Spinal cord (tissue), 10 donors: ENCODE measurements at places on chromosomes 11 and 22. TPM values are rescaled to one million over a fixed set of nuclear protein-coding genes. Genes with fewer than 3 reads are reported as not detected.

C11orf87 gene
- 34.0 TPM for polyA plus RNA-seq

DEPDC7 gene
- polyA plus RNA-seq, result 3.1 TPM

IL18 gene
- polyA plus RNA-seq, result 3.3 TPM

BAD gene
- polyA plus RNA-seq, result 97.7 TPM

ELF5 gene
- polyA plus RNA-seq, result 0.22 TPM

MMP12 gene
- polyA plus RNA-seq, result 0.09 TPM

USP47 gene
- 89.1 TPM for polyA plus RNA-seq

SPDYC gene
- 0.17 TPM for polyA plus RNA-seq
